GM12865 (cell line): ENCODE measurements at places on chromosomes 2 and 18.

GRCh38 chr2:211854832-211855231 is 683.8 kb downstream of the ERBB4 start:
- no peak for DNase-seq

DNA sequence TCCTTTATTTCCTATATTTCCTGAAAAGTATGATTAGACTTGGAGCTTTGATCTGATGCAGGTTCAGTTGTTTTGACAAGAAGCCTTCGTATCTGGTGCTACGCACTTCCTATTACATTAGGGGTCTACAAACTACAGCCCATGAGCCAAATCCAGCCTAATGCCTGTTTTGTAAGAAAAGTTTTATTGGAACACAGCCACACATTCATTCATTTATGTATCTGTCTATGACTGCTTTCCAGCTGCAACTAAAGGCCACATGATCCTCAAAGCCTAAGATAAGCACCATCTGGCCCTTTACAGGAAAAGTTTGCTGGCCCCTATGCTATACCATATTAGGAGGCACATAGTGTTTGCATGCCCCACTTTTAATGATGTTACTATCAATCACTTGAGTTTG is 26.0 kb downstream of the EIF2AK3 start:
- no peak for DNase-seq

- no peak for DNase-seq
These were observed 98.9 kb upstream of the CYP1B1 start for GRCh38 chr2:38174646-38175423.

- DNase-seq = peak; percentile 60
These were observed 69.9 kb downstream of the RHBDD1 start for GRCh38 chr2:226905718-226906117.

DNA sequence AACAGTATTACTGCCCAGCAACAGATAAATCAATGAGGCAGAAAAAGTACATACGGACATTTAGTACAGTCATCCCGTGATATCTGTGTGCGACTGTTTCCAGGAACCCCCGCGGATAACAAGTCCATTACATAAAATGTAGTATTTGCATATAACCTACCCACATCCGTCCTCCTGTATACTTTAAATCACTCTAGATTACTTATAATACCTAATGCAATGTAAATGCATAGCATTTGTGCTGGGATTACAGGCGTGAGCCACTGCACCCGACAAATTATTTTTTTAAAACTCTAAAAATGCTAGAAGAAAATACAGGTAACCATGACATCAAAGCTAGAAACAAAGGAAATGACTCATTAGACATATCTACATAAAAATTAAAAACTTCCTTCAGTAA is 91.6 kb downstream of the FAM161A start:
- DNase-seq = peak; percentile 72

GRCh38 chr2:85772019-85772745 is 18.4 kb downstream of the ATOH8 start:
- no peak for DNase-seq

DNA sequence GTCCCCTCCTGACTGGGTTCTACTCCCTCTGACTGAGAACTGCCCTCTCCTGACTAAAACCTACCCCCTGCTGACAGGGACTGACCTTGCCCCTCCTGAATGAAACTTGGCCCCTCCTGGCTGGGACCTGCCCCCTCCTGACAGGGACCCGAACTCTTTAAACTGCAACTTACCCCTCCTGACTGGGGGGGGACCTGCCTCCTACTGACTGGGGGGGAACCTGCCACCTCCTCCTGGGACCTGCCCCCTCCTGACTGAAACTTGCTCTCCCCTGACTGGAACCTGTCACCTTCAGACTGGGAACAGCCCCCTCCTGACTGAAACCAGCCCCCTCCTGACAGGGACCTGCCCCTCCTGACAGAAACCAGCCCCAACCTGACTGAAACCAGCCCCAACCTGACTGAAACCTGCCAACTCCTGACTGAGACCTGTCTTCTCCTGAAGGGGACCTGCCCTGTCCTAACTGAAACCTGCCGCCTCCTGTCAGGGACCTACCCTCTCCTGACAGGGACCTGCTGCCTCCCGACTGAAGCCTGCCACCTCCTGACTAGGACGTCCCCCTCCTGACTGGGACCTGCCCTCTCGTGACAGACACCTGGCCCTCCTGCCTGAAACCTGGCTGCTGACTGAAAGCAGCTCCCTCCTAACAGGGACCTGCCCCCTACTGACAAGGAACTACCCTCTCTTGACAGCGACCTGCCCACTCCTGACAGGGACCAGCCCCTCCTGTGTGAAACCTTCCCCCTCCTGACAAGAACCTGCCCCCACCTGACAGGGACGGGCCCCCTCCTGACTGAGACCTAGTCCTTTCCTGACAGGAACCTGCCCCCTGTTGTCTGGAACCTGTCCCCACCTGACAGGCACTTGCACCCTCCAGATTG is 87.1 kb downstream of the PXDN start:
- no peak for DNase-seq

DNA sequence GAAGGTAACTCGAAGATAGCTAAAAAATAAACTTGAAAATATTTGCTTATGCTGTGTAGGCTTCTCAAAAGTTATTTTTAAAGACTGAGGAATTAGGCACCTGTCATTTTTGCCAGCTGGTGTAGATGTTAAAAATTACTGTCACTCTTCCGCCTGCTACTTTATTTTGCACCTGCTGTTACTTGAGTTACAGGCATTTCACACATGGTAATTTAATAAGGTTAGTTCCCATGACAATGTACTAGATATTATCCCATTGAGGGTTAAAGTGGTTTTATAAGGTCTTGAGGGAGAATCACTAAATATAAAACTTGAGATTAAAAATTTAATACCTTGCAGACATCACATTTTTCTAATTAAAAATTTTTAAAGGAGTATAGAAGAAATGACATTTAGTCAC is 26.6 kb downstream of the MYL1 start:
- DNase-seq = no peak

DNA sequence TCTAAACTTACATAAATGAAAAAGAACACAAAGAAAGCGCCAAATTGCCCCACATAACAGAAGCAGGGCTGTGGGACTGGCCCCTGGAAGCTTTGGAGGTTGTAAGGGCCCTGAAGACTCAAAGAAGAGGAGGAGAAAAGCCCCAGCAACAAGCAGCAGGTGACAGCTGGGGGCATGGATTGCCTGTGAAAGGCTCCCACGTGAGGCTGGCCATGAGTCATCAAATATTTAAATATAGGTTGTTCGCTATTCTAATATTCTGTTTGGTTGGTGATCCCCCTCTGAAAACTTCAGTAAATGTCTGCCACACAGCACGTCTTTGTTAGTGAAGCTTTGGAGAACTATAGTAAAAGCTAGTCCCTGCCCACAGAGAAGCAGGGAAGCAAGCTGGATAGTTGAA is 132.4 kb downstream of the MREG start:
- DNase-seq = peak; percentile 63

DNA sequence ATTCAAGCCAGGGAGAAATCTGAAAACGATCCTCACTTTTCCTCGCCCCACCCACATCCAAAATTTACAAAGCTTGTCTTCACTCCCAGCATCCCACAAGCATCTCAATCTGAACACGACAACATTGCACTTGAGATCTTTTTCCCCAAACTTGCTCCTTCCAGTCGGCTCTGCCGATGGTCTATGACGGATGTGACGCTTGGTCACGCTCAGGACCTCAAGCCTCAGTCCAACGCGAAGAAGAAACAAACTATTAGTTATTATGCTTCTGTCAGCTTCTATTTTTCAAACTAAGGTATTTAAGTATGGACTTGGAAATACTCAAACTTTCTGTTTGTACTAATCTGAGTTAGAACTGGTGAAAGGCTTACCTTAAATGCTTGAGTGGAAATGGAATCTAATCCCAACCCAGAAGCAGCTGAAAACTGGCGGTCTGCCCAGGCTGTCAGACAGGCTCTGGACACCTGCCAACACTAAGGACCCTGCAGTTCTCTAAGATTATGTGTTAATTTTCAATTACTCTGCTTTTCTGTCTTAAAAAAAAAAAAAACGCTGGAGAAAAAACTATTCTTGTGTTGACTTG is 132.1 kb upstream of the DNMT3A start:
- DNase-seq = no peak

DNA sequence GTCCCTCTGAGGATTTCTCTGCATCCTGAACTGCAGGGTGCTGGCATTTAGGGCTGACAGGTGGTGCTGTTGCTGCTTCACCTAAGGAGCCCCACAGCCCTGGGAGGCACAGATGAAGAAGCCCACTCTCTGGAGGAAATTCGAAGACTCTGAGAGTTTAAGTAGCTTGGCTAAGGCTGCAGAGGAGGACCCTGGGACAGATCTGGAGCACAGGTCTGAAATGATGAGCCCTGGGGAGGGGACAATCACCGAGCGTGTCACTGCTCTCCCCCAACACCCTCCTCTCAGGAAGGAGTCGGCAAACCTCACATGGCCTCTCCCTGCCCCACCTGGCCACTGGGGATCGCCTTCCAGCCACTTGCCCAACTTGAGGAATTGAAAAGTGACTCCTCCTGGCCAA is 18.6 kb downstream of the CYP27C1 start:
- DNase-seq = no peak
